SK-MEL-5 (cell line): ENCODE measurements at places on chromosomes 12 and 14. TPM values are rescaled to one million over a fixed set of nuclear protein-coding genes. Genes with fewer than 3 reads are reported as not detected.

IRAK3 gene
- total RNA-seq, result not detected in 2 replicates

GRCh38 chr12:115798309-115798917 is 479.1 kb downstream of the MED13L start:
- no peak for DNase-seq

GRCh38 chr14:54435500-54435981 is 5.6 kb downstream of the CNIH1 start:
- no peak for DNase-seq

GRCh38 chr12:53324113-53324778 is 2.8 kb upstream of the AAAS start:
- DNase-seq, result no peak

- DNase-seq, result no peak
These were observed 402.1 kb downstream of the ZFP36L1 start for GRCh38 chr14:68390741-68391140.

DNA sequence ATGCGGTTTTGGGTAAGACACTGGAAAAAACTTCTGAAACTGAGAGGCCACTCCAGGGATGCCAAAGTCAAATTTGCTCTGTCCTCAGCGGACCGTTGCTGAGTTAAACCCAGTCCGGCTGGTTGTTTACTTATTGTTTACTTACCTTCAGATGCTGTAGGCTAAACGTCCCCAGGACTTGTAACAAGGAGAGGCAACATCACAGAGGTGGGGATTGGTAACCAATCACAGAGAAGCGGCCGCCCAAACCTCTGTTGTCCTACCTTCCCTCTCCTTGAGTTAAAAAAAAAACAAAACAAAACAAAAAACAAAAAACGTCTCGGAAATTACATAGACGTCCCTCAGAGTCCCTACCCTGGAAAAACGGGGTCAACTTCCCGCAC is 380 bp downstream of the ANO2 start:
- DNase-seq, result no peak
